CD8-positive, alpha-beta memory T cell (primary cell): ENCODE measurements at places on chromosomes 7 and 10. TPM values are rescaled to one million over a fixed set of nuclear protein-coding genes. Genes with fewer than 3 reads are reported as not detected.

The FLNC gene
- not detected for polyA plus RNA-seq

The FAM3C gene
- 27.5 TPM for polyA plus RNA-seq

The GFRA1 gene
- polyA plus RNA-seq = not detected

The RGS10 gene
- 182 TPM for polyA plus RNA-seq

The ANTXRL gene
- not detected for polyA plus RNA-seq

The LAMB1 gene
- 0.44 TPM for polyA plus RNA-seq

The FFAR4 gene
- polyA plus RNA-seq = not detected

The OR9A2 gene
- polyA plus RNA-seq = not detected

The SPOCK2 gene
- polyA plus RNA-seq = 202 TPM

The GPR37 gene
- polyA plus RNA-seq = not detected

The EPO gene
- not detected for polyA plus RNA-seq

The NEBL gene
- polyA plus RNA-seq = not detected

The TLX1 gene
- polyA plus RNA-seq = not detected

DNA sequence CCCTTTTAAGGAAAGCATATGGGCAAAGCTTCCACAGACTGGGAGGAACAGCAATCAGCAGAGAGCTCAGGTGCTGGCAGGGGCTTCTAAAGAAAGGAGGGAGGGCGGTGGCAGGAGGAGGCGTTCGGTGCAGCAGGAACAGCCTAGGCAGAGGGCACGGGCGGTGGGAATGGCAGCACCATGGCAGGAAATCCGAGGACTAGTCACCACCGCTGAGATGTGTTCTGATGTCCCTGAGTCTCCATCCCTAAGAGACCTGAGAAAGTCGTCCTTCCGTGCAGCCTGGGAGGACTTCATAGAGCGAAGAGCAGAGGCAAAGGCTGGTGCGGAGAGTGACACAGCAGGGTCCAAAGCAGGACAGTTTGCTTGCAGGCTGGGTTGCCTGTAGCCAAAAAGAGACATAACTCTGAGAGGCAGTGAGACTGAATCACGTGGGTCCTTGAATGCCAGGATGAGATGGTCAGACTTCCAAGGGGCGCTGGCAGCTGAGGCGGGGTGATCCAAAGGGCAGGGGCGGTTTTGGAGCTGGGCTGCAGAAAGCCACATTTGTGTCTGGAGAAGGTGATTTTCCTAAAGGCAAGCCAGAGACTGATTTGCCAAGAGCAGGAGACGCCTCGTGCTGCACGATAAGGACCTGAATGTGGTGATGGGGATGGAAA is 35.8 kb upstream of the GRID1 start:
- H3K27ac ChIP-seq = no peak overlapping the region
- H3K27me3 ChIP-seq = no peaks in the 10 kb centered on the region
- H3K36me3 ChIP-seq = no peaks in the 10 kb centered on the region
- no peak overlapping the region for H3K4me3 ChIP-seq

- no peaks in the 10 kb centered on the region for H3K27me3 ChIP-seq
- H3K36me3 ChIP-seq = no peaks in the 10 kb centered on the region
- H3K27ac ChIP-seq = no peak overlapping the region
Observed at GRCh38 chr10:62512732-62513475, 138.7 kb downstream of the ZNF365 start.

- H3K4me1 ChIP-seq = no peaks in the 10 kb centered on the region
- H3K36me3 ChIP-seq = no peaks in the 10 kb centered on the region
- no peak overlapping the region for H3K4me3 ChIP-seq
- DNase-seq = no peak
- no peak overlapping the region for H3K27ac ChIP-seq
Observed at GRCh38 chr7:4531236-4531635, 150.9 kb upstream of the FOXK1 start.

DNA sequence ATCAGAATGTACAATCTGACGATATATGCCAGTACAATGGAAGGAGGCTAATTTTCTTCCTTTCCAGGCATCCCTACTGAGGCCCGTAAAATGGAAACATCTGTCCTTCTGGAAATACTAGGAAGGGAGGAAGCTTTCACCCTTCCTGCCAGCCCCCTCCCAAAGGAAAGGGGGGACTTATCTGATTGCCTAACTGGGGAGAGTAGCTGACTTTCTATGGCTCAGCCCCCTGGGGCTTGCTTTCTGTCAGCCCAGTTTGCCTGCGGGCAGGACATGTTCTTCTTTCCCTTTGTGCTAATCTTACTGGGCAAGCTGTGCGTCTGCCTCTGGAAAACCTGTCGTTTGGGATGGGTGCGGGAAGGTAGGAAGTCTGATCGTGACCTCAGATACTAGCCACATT is 508.9 kb downstream of the SUGCT start:
- H3K4me3 ChIP-seq = no peak overlapping the region
- H3K27me3 ChIP-seq = no peaks in the 10 kb centered on the region
- no peaks in the 10 kb centered on the region for H3K4me1 ChIP-seq
- DNase-seq = no peak

GRCh38 chr10:92750791-92751533 is 61.2 kb downstream of the HHEX start:
- H3K4me3 ChIP-seq = no peak overlapping the region
- H3K36me3 ChIP-seq = no peaks in the 10 kb centered on the region
- no peak overlapping the region for H3K27ac ChIP-seq
- no peak for DNase-seq
- H3K27me3 ChIP-seq = no peaks in the 10 kb centered on the region
- peaks cover 6% of the 10 kb centered on the region for H3K4me1 ChIP-seq

- H3K4me3 ChIP-seq = no peak overlapping the region
- H3K36me3 ChIP-seq = no peaks in the 10 kb centered on the region
- no peak overlapping the region for H3K27ac ChIP-seq
- H3K4me1 ChIP-seq = no peaks in the 10 kb centered on the region
- DNase-seq = no peak
- no peaks in the 10 kb centered on the region for H3K27me3 ChIP-seq
Observed at GRCh38 chr10:88045656-88046415, 182.4 kb downstream of the PTEN start.

DNA sequence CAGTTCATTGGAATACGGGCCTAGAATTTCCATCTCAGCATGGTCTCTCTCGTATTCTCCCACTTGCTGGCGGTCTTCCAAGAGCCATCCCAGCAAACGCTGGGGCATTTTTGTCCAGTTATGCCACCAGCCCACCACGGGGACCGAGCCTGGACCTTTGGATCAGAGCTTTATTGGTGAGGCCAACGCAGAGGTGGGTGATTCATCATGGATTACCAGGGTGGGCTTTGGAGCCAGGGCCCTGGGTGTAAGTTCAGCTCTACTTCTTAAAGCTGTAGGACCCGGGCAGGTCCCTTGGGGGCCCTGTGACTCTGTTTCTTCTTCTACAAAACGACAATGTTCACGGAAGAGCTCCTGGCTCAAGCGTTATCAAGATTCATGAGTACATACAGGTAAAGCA is 22.7 kb upstream of the PITRM1 start:
- no peaks in the 10 kb centered on the region for H3K36me3 ChIP-seq
- DNase-seq = no peak
- peaks cover 16% of the 10 kb centered on the region for H3K27me3 ChIP-seq
- H3K4me1 ChIP-seq = peaks cover 19% of the 10 kb centered on the region

DNA sequence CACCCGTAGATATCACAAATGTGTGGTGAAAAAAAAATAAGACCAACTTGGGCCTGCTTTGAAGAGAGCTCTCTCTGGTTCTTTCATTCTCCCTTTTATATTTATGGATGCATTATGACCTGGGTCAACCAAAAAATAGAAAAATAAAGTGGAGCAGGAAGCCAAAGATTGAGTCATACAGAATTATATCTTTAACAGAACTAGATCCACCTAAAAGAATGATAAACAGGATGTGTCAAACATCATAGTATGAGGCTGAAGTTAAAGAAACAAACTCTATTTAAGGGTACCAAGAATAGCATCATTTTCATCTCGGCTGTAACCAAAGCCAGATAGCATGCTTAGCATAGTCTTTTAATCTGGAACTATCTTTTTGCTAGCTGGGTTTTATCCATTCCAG is 28.8 kb upstream of the NMT2 start:
- no peak overlapping the region for H3K27ac ChIP-seq
- no peak overlapping the region for H3K4me3 ChIP-seq
- peaks cover 20% of the 10 kb centered on the region for H3K4me1 ChIP-seq
- no peak for DNase-seq

GRCh38 chr7:88431882-88432281 is 125.2 kb upstream of the STEAP4 start:
- H3K36me3 ChIP-seq = no peaks in the 10 kb centered on the region
- H3K27ac ChIP-seq = no peak overlapping the region
- H3K27me3 ChIP-seq = no peaks in the 10 kb centered on the region

GRCh38 chr10:7230951-7231350 is 179.9 kb downstream of the SFMBT2 start:
- no peaks in the 10 kb centered on the region for H3K4me1 ChIP-seq
- H3K36me3 ChIP-seq = peaks cover 25% of the 10 kb centered on the region
- H3K27me3 ChIP-seq = no peaks in the 10 kb centered on the region

- no peak for DNase-seq
- no peaks in the 10 kb centered on the region for H3K36me3 ChIP-seq
- H3K27ac ChIP-seq = no peak overlapping the region
- H3K4me3 ChIP-seq = no peak overlapping the region
Observed at GRCh38 chr7:31175672-31176071, 123.6 kb downstream of the ADCYAP1R1 start.

DNA sequence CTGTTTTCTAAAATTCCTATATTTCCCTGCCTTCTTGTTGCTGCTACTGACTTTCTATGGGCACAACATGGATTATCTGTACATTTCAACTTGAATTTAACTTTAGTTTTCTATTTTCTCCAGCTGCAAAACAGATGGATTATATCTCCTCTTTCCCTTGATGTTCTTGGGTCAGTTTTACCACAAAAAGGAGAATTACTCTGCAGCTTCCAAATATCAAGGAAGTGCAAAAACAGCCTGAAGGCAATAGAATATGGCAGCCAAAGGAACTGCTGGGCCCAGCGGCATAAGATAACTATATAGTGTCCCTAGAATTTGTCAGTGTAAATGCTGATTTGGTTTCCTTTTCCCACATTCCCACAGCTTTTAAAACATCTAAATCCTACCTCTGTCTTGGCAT is 29.1 kb downstream of the CPED1 start:
- no peaks in the 10 kb centered on the region for H3K27me3 ChIP-seq
- no peak for DNase-seq
- no peaks in the 10 kb centered on the region for H3K4me1 ChIP-seq
- H3K4me3 ChIP-seq = no peak overlapping the region
- H3K27ac ChIP-seq = no peak overlapping the region
- H3K36me3 ChIP-seq = no peaks in the 10 kb centered on the region

- DNase-seq = no peak
- H3K4me3 ChIP-seq = no peak overlapping the region
- no peaks in the 10 kb centered on the region for H3K4me1 ChIP-seq
- H3K27ac ChIP-seq = no peak overlapping the region
Observed at GRCh38 chr7:122677149-122677548, 21.8 kb downstream of the RNF133 start.

GRCh38 chr10:78224602-78225001 is 190.9 kb downstream of the RPS24 start:
- H3K4me1 ChIP-seq = no peaks in the 10 kb centered on the region
- H3K4me3 ChIP-seq = no peak overlapping the region
- H3K36me3 ChIP-seq = no peaks in the 10 kb centered on the region

- H3K4me3 ChIP-seq = no peak overlapping the region
- no peaks in the 10 kb centered on the region for H3K36me3 ChIP-seq
- no peak for DNase-seq
Observed at GRCh38 chr7:76191783-76192240, 9.9 kb upstream of the SRRM3 start.

DNA sequence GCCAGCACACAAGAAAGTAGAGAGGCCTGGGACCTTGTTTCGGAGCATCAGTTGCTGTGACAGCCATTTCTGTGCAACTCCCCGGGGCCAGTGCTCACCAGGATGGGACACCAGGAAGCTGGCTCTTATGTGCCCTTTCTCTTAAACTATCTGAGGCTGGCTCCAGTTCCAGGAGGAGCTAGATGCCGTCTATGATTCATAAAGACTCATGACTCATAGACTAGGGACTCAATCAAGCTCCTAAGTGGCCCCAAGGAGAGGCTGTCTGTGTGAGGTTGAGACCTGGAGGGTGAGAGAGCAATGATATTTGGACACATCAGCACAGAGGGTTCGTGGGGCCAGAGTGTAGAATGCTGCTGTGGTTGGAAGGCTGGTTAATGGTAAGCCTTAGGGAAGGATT is 580.1 kb downstream of the CCSER2 start:
- H3K36me3 ChIP-seq = no peaks in the 10 kb centered on the region
- H3K4me1 ChIP-seq = no peaks in the 10 kb centered on the region
- no peak overlapping the region for H3K27ac ChIP-seq
- DNase-seq = no peak
- no peaks in the 10 kb centered on the region for H3K27me3 ChIP-seq

DNA sequence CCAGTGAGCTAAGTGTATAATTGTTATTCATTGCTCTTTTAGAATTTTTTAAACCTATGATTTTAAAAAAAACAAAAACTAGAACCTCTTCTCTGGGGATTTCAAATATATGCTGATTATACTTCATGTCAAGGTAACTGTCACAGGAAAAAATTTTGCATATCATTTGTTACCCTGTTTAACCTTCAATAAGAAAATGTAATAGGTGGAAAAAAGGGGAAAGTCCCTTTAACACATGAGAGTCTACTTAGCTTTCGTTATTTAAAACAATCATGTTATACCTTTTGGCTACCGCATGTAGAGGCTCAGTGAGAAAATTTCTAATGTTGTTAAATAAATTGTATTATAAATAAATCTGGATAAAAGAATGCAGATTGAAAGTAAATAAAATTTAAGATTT is 190.1 kb upstream of the AKR1E2 start:
- H3K4me3 ChIP-seq = no peak overlapping the region
- no peak for DNase-seq
- no peaks in the 10 kb centered on the region for H3K27me3 ChIP-seq
- H3K36me3 ChIP-seq = no peaks in the 10 kb centered on the region
- H3K27ac ChIP-seq = no peak overlapping the region

GRCh38 chr10:96505150-96506136 is 8.3 kb downstream of the TLL2 start:
- H3K36me3 ChIP-seq = no peaks in the 10 kb centered on the region
- no peaks in the 10 kb centered on the region for H3K27me3 ChIP-seq
- H3K4me3 ChIP-seq = no peak overlapping the region

DNA sequence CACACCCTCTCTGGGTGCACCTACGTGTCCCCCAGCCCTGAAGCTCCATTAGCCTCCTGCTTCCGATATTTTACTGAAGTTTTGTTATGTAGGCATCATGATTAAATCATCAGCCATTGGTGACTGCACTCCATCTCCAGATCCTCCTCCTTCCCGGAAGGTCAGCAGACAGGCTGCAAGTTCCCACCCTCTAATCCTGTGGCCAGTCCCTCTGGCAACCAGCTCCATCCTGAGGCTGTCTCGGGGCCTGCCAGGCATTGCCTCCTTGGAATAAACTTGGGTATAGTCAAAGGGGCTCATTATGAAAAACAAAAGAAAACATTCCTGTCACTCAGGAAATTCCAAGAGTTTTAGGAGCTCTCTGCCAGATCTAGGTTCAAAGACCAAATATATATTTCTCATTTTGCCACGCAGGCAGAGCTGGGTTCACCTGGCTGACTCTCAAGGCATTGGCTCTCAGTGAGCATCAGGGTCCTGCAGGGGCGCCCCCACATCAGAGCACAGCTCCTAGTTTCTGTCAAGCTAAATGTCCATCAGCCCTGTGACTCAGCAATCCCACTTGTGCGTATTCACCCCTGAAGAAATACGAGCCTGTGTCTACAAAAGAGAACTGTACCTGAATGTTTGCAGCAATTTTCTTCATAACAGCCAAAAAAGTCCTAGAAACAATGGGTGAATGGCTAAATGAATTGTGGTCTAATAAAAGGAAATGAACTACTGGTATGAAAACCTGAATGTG is 27.4 kb upstream of the TMEM72 start:
- H3K36me3 ChIP-seq = no peaks in the 10 kb centered on the region
- no peak overlapping the region for H3K4me3 ChIP-seq
- no peak for DNase-seq
- no peaks in the 10 kb centered on the region for H3K27me3 ChIP-seq
- H3K4me1 ChIP-seq = peaks cover 4% of the 10 kb centered on the region
- H3K27ac ChIP-seq = no peak overlapping the region

GRCh38 chr10:124092250-124092859 is 1.0 kb downstream of the CHST15 start:
- H3K4me3 ChIP-seq = no peak overlapping the region
- no peaks in the 10 kb centered on the region for H3K36me3 ChIP-seq
- H3K27ac ChIP-seq = no peak overlapping the region
- H3K4me1 ChIP-seq = no peaks in the 10 kb centered on the region
